Stimulated activated CD8-positive, alpha-beta memory T cell treated with anti-CD3 and anti-CD28 coated beads, Interleukin-7, amount 100 ng/mL, for 1 hour (primary cell): ENCODE measurements at places on chromosomes 5 and 9.

DNA sequence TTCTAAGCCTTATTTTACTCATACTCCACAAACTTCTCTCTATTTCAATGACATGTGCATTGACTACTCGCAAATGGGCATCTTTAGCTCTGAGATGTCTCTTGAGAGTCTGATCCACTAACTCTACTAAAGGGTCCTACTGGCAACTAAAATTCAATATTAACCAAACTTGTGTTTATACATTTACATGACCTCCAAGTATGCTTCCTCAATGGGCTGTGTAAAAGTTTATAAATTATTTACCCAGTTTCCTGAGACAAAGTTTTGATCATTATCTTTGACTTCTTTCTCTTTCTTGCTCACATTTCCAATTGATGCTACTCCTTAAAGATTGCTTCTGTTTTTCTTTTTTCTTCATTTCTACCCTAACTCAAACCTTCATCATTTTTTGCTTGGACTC is 510.1 kb upstream of the DAB2 start:
- no peak for DNase-seq

GRCh38 chr5:151905557-151905961 is 19.1 kb downstream of the GLRA1 start:
- DNase-seq = no peak

GRCh38 chr5:154780128-154780527 is 25.0 kb downstream of the LARP1 start:
- DNase-seq = no peak

DNA sequence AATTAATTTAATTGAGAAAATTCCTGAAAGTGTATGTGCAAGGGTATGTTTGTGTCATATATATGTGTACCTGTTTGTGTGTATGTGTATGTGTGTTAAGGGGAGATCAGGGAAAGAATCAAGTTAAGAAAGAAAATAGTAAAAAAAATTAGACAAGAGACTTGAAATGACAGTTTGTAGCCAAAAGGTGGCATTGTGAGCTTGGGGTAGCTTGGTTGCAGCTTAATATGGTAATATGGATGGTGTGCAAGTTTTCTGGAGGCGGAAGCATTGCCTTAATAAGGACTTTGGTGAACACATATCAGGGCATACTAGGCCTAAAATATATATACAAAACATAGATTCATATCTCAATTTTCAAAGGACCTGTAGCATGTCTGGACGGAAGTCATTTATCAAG is 129.9 kb downstream of the INSYN2B start:
- no peak for DNase-seq

GRCh38 chr9:120524038-120524437 is 55.9 kb downstream of the CDK5RAP2 start:
- DNase-seq = no peak

- DNase-seq = no peak
These were observed 157.7 kb downstream of the SLF1 start for GRCh38 chr5:94776167-94776566.

- DNase-seq = no peak
These were observed 17.8 kb downstream of the CTNNA1 start for GRCh38 chr5:138770977-138771376.

GRCh38 chr9:137545123-137545522 is 5.1 kb downstream of the PNPLA7 start:
- DNase-seq = no peak

DNA sequence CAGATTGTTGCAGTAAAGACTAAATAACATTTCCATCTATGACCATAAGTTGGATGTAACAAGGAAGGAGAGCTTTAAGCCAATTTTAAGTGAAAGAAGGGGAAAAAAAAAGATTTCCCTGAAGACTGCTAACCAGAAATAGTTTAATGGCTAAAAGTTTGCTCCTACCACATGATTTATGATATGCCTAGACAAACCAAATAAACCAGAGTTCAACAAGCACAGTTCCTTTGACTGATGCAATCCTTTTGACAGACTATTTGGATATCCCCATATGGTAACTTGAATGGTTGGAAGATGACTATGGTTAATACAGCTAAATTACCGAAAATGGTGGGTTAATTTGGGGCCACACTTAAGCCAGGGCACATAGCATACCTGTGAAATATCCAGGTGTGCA is 338.5 kb downstream of the CETN3 start:
- no peak for DNase-seq

DNA sequence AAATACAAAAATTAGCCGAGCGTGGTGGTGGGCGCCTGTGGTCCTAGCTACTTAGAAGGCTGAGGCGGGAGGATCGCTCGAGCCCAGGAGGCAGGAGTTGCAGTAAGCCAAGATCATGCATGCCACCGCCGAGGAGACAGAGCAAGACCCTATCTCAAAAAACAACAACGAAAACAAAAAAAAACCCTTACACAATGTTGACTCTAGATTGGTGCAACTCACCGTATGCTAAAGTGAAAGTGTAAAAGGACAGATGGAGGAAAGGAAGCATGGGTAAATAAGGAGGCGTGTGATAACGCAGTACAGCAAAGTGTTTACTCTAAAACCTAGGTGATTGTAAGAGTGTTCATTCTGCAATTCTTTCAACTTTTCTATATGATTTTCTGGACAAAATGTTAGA is 15.9 kb upstream of the RUFY1 start:
- no peak for DNase-seq

GRCh38 chr5:172082180-172082579 is 75.7 kb upstream of the FBXW11 start:
- no peak for DNase-seq

- no peak for DNase-seq
These were observed 1.8 kb upstream of the SH2D3C start for GRCh38 chr9:127780126-127780885.

DNA sequence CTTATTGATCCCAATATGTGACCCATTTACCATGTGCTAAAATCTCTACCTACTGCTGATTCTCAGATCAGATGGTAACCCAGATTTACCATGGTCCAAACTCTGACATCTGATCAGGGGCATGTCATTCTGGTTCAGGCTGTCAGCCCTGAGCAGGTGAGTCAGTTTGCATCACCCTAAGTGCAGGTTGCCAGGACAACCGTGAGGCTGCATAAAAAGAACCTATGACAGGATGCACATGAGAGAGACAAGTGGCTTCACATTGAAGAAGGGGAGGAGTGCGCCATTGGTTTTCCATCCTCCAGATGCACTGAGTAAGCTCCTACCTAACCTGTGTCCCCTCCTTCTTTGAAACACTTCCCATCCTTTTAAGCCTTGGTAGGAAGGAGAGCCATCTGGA is 801 bp upstream of the PRSS3 start:
- no peak for DNase-seq

DNA sequence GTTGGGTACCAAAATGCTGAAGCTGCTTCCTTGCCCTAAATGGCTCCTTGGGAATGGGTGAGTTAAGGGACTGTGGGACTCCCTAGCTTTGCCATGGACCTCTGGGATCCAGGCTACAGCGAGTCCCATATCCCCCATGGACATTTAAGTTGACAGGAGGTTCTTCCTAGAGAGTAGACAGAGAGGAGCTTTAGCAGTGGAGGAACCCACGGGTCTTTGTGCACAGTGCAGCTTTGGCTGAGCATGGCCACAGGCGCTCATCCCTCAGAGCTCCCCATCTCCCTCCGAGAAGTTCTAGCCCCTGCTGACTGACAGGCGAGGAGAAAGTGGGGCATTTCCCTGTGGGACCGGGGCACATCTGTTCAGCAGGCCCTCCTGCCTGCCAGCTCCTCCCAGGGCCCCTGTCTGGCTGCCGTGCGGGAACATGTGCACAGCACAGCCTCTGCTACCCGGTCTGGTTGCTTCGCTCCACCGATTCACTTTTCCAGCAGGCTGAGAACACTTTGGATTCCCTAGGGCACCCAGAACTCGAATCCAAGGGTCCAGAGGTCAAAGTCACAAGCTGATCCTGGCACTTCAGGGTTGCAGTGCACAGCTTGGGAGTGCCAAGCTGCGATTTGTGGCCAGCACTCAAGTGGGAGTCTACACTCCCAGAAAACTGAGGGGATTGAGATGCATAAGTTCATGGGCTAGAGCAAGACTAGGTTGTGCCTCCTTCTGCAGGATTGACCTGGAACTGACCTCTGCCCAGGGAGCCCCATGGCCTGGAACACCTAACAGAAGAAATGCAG is 40.6 kb upstream of the DMRTA1 start:
- DNase-seq = no peak

DNA sequence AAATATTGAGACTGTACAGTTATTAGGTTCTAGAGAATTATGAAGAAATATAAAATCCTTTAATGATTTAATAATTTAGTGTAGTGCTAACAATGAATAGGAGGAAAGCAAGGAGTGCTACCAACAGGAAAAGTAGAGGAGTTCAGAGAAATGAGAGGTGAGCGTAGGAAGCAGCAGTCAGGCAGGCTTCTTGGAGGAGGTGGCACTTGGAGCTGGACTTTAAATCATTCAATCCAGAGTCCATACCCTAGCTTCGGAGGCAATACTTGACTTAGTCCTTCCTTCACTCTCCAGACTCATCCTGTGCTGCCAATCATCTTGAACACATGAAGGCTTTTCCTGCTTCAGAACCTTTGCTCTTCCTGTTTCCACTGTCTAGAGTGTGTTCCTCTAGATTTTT is 254.3 kb downstream of the GRIA1 start:
- DNase-seq = no peak

GRCh38 chr5:58477760-58478376 is 13.4 kb upstream of the GAPT start:
- no peak for DNase-seq

GRCh38 chr9:119611565-119611964 is 242.3 kb upstream of the BRINP1 start:
- no peak for DNase-seq

GRCh38 chr5:144093868-144094267 is 76.6 kb downstream of the YIPF5 start:
- DNase-seq = no peak

DNA sequence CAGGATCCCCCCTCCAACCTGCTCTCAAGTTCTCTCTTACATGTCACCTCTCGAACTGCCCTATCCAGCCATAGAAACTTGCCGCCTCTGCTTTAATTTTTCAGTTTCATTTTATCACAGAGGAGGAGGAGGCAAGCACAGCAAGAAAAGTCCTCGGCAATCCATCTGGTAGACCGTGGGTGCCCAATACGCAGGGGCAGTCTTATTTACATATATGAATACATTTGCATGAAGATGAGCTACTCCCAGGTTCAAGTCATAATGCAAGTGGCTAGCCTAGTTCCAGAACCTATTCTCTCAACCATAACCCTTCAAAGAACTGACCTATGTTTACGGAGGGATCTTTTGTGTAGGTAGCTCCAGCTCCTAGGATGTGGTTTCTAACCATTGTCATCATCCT is 223.2 kb upstream of the PANK3 start:
- no peak for DNase-seq

DNA sequence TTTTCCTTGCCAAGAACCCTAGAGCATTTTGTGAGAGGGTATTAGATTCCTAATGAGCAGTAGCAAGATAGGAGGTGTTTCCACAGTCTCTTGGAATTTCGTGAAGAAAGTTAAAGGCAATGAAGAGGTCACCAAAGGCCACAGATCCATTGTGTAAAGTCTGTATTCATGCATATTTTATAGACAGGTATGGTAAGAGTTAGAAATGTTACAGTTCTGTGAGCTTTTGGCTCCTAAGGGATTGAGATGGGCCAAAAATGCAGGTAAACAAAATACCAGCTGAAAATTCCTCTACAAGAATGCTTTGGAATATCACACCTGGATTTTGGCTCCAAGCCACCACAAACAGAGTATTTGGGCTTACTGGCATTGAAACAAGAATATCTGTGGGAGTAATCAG is 47.4 kb upstream of the FST start:
- no peak for DNase-seq

- no peak for DNase-seq
These were observed 41.1 kb downstream of the LAMC3 start for GRCh38 chr9:131049829-131050715.

DNA sequence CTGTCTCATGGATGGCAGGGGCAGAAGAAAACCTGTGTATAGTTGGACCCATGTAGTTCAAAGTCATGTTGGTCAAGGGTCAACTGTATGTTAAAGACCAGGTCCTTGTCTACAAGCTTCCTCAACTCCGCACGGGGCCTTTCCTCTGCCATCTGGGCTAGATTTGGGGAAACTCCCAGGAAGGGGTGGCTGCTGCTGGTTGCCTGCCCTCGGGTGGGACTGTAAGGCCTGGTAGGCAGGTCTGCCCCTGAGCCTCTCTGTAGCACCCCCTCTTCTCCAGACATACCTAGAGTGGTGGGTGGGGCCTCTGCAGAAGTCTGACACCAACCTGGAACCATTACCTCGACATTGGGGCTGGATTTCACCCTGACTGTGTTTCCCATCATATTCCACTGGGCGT is 15.2 kb downstream of the ENHO start:
- DNase-seq = no peak

DNA sequence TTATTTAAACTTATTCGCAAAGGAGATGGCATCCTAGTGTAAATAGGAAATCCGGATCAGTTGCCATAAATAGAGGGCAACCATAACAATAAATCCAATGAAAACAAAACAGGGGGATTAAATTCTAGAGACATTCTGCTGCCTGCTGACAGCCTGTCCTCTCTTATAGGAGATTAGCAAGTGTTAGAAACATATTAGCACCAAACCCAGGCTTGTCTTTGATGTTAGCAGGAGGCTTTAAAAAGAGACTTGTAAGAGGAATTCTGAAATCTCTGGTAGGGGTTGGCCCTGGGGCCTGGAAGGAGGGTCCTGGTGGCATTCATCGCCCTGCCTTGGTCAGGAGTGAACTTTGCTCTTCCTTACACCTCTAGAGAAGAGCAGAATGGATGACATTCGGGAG is 21.6 kb downstream of the NDST1 start:
- DNase-seq = no peak

GRCh38 chr5:72518001-72518683 is 10.9 kb upstream of the ZNF366 start:
- no peak for DNase-seq

- DNase-seq = no peak
These were observed 359.5 kb downstream of the ADGRV1 start for GRCh38 chr5:90917928-90918668.

- no peak for DNase-seq
These were observed 11.3 kb downstream of the C5orf15 start for GRCh38 chr5:133957080-133957479.

DNA sequence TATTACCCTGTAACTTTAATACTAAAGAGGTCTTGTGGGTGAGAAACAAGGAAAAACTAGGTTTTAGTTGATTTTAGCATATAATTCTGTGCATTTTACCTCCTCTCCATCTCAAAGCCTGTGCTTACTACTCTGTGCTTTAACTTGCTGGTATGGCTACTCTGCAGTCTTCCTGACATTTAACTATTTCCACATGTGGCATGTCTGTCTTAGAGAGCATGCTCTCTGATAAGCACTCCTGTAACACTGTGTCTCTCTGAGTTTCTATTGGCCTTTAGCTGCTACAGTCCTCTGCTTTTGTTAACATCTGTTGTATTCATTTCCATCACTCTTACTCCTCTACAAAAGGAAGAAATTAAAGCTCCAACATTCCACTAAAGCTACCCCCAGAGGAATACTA is 418.3 kb downstream of the RAB3C start:
- DNase-seq = no peak

GRCh38 chr9:97804059-97804365 is 49.0 kb upstream of the FOXE1 start:
- DNase-seq = no peak
